Activated naive CD4-positive, alpha-beta T cell (primary cell): ENCODE measurements at places on chromosomes 5 and 9.

- DNase-seq: no peak
Observed at GRCh38 chr5:20367178-20367577, 379.2 kb upstream of the CDH18 start.

DNA sequence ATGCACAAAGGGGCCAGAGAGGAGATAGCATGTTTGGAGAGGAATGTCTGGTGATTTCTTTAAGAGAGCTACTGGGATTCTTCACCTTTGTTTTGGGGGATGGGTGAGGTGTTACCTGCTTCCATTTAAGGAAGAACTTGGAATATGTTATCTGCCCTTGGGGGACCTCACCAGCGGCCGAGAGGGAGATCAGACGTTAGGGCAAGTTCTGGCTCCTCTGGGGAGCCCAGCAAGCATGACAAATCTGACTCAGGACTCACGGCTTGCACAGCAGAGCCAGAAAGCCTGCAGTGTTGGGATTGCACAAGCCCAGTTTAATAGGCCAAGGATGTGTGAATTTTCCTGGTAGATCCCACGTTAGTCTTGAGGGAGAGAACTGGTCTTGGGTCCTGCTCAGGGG lies 40.3 kb downstream of the SLC28A3 start:
- DNase-seq: no peak

- DNase-seq: no peak
Observed at GRCh38 chr9:20606652-20607051, 15.6 kb downstream of the MLLT3 start.

DNA sequence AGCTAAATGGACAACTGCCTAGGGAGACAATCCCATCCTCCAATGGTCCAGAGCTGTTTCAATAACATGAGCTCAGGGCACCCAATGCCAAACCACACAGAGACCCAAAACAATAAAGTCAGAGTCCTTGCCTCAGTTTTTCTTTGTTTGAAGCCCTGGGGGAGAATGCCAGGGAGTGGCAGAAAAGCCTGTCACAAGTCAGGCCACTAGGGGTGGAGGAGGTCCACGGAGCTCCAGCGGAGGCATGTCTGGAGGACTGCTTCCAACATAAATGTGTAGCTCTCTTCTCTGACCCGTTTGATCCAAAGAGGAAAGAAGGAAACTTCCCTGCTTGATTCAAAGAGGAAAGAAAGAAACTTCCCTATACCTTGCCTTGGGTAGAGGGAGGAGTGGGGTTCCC lies 175.3 kb downstream of the HSPA4 start:
- DNase-seq: no peak

- DNase-seq: no peak
Observed at GRCh38 chr9:129497005-129497812, 123.7 kb downstream of the C9orf50 start.

DNA sequence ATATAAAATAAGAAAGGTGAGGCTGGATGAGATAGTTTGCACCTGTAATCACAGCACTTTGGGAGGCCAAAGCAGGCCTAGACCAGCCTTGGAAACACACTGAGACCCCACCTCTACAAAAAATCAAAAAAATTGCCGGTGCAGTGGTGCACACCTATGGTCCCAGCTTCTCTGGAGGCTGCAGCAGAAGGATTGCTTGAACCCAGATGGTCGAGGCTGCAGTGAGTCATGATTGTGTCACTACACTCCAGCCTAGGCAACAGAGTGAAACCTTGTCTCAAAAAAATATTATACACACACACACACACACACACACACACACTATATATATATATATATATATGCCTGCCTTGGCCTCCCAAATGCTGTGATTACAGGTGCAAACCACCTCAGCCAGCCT lies 1.3 kb downstream of the SLC35D2 start:
- no peak for DNase-seq

DNA sequence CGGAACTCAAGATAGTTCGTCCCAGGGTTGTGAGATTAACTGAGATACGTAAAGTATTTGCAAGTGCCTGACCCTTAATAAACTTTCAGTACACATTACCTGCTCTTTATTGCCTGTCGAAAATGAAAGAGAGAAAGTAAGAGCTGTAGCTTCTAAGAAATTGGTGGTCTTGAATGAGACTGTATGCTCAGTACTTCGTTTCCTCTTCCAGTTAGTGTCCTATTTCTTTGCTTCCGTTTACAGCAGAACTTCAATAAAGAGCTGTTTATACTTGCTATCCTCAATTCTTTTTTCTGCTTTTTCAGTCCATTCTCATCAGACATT lies 534 bp downstream of the SRFBP1 start:
- no peak for DNase-seq

- DNase-seq: no peak
Observed at GRCh38 chr9:99063522-99063921, 41.4 kb upstream of the TGFBR1 start.

- DNase-seq: no peak
Observed at GRCh38 chr5:151784141-151784540, 12.4 kb downstream of the G3BP1 start.

DNA sequence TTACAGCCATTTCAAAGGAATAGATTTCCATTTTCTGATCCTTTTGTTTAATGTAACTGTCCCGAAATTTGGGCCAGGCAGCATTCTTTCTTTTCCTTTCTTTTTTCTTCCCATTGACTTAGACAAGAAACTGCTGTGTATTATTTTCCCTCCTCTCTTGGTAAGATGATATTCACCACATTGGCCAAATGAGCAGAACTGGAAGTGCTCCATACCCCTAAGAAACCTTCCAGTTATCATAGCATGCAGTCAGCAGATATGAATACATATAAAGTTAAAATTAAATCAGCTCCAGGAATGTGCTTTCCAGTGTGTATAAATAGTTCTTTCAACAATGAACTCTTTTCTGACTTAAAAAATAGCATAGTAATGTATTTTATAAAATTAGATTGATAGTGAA lies 168.5 kb upstream of the GAS1 start:
- no peak for DNase-seq

- DNase-seq: no peak
Observed at GRCh38 chr5:154972476-154973080, 31.7 kb downstream of the MRPL22 start.

- no peak for DNase-seq
Observed at GRCh38 chr9:98171176-98171925, 21.1 kb downstream of the CORO2A start.

DNA sequence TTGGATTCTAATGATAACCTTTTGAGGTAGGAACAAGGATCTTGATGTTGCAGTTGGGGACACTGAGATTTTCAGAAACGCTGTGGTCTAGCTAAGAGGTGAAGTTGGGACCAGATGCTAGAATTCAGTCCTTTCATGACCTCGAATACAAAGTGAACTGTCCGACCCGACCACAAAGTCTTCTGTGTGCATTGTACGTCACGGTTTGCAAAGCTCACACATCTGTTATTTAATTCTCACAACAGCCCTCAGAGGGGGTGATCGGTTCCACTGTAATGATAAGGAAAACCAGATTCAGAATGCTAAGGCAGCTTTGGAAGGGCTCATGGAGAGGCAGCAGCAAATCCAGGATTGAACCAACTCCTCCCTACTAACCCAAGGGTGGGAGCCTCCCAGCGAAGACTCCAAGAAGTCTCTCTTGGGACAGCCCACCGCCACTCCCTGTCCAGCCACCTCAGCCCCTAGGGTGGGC lies 16.6 kb upstream of the KIF12 start:
- no peak for DNase-seq

GRCh38 chr9:98790134-98790841 lies 6.1 kb downstream of the ANKS6 start:
- no peak for DNase-seq

- DNase-seq: no peak
Observed at GRCh38 chr5:14577971-14578370, 3.6 kb upstream of the OTULINL start.

DNA sequence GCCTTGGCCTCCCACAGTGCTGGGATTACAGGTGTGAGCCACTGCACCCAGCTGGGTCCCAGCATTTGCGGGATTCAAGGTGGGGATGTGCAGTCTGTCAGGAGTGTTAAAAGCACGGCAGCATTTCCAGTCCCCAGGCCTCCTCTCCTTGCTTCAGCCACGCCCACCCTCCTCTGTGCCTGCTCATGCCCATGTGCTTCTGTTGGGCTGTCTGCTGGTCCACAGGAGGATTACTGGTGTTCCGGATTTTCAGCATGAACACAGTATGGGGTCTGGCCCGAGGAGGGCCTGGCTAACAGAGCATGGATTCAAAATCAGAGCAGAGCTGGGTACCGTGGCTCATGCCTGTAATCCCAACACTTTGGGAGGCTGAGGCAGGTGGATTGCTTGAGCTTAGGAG lies 5.5 kb downstream of the ARRDC1 start:
- no peak for DNase-seq
